ENCODE measurements at places on chromosomes 7 and 10.

DNA sequence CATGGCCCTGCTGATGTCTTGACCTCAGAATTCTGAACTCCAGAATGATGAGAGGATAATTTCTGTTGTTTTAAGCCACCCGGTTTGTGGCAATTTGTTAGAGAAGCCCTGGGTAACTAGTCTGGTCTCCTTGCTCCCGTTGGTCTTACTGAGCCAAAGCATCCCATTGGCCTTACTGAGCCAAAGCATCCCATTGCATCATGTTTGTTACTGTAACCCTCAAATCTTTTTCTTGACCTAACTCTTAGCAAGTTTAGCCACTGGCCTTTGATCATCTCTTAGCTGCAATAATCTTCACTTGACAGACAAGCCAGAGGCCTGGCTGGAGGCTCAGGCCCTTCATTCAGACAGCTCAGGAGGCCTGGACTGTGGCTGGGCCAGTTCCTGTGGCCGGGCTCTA is 21.8 kb downstream of the TBXAS1 start:
- no peak for DNase-seq

DNA sequence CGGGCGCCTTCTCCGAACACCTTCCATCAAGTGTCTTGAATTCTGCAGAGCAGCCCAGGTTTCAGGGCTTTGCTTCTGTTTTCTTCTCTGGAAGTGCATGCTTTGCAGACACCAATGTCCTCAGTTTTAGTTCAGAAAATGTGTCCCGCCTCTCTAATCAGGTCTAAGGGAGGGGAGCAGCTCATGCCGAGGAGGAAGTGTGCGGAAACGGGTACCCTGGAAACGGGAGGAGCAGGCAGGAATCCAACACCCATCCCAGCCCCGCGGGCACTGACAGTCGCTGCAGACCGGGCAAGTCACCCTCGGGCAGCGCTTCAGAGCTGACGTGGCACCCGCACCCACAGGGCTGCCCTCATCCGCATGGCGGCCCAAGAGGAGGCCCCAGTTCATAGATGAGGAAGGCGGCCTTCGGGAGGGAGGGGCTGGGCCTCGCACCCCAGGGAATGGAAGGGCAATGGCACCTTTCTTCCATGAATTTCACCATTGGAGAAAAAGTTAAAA is 338.7 kb downstream of the DNAJB6 start:
- no peak for DNase-seq

DNA sequence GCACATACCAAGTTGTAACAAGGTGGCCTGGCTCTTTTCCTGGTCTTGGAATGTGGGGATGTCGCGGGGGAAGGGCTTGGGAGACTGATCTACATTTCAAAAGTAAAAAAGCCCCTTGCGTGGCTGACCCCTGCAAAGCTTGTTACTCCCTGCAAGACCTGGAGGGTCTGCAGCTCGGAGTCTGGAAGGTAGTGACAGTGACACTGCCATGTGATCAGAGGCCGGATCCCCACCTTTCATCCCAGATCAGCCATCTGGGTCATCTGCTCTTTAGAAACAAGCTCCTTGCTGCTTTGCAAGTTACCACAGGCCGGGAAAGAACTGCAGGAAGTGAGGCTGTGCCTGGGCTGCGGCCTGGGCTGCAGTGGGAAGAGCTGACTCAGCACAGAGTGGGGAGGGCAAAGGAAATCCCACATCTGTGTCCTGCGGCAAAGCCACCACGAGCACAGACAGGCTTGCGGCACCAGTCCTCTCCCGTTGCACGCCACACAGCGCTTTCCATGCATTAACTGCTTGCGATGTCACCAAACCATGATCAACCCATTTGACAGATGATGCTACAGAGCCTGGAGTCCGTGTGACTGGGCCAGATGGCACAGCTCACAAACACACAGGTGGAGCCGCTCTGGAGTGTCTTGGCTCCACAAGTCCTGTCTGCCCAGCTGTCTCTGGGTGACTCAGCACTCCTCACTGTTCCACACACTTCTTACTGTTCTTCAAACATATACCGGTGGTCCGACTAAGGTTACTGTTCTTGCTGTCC is 97.7 kb downstream of the SH3PXD2A start:
- DNase-seq = no peak

DNA sequence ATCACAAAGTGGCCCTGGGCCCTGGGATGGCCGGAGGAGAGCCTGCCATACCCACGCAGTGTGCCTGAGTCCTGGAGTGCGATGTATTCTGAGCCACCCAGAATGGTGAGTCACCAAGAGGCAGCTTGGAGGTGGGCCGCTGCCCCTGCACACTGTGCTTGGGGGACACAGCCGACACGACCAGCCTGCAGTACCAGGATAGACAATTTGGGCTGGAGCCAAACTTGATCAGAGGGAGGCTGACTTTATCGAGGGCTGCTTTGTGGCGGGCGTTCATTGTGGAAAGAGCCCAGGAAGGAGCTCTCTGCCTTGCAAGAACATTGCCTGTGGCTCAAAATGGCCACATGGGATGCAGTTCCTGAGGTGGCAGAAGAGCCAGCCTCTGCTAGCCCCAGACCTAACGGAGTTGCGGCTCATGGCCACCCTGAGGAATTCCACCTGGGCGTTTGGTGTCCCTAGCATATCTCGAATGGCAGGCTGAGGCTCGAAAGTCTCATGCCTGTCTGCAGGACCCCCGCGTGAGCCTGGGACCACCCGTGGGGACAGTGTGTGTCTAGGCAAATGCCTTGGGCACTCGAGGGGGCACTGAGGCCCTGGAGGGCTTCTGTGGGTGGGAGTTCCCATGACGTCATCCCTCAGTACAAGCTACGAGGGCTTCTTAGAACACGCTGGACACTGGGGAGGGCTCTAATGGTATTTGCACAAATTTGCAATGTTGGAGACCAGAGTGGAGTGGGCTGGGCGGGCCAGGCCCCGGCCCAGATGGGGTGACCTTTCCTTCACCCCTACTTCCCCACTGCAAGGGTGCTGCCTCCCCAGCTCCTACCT is 79.7 kb downstream of the LHPP start:
- DNase-seq = no peak

DNA sequence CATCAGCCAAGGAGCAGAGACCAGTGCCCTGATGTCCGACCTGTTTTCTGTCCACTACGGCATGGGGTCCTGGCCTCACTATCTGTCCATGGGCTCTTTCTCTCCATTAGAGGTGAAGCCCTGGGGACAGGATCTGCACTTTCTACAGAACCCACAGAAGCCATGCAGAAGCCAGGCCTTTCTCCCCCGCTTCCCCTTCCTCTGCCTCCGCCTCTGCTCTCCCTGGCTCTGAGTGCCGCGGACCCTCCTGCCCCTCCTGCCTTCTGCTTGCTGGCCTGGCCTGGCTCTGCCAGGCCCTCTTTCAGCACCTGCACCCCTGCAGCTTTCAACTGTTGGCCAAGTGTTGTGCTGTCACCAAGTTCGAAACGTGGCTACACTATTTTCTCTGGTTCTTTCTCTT is 439.8 kb upstream of the ZMIZ1 start:
- DNase-seq = no peak

- DNase-seq = no peak
Observed at GRCh38 chr10:8449909-8450308, 395.4 kb downstream of the GATA3 start.

DNA sequence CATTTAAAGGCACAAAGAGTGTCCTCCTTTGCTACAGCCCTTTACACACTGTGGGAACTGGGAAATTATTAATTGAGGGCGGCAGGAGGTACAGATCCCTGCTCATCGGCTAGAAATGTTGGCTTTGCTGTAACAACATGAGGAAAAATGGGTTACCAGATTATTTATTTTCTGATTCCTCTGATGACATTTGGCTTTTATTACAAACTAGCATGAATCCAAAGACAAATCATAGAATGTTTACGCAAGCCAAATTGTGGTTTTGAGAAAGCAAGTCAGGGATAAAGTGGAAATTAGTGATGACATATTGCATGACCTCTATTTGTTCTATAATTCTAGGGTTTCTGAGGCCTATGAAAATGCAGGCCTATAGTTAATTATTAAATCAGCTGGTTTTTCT is 126.1 kb upstream of the TMEM196 start:
- no peak for DNase-seq
